Right forelimb (tissue), 1 donor: ENCODE measurements at places on chromosomes 16 and 17.

DNA sequence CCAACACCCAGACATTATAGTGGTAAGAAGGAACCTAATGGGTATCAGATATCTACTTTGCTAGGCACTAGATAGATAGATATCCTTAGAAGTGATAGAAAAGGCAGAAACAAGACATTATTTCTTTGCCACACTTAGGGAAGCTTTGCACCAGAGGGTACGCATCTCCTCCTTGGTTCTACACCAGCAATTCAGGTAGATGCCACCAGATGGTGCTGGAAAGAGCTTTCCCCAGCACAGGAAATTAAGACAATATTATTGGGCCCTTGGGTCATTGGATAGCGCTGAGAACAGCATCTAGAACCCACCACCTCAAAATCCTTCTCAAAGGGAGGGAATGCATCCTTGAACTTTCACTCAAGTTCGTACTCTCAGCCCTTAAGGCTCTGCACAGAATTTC lies 173.8 kb upstream of the CCL2 start:
- no peak for DNase-seq

- no peak for DNase-seq
Measured at GRCh38 chr17:82146663-82147654, 48.9 kb upstream of the FASN start.

GRCh38 chr16:89801800-89802199 lies 14.6 kb downstream of the FANCA start:
- DNase-seq, result no peak

DNA sequence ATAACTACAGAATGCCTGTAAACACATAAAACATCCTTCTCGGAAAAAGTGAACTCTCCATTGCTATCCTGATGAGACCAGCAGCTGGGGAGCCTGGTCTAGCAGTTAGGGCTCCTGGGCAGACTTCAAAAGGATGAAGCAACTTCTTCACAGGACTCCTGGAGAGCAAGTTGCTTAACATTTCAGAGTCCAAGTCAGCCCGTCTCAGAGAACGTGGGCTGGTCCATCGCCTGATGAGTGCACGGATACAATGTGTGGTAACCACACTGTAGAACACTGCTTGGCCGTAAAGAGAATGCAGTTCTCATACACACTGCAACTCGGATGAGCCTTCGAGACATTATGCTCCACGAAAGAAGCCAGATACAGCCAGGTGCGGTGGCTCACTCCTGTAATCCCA lies 52.7 kb downstream of the TMEM235 start:
- no peak for DNase-seq

GRCh38 chr17:45388604-45389325 lies 43.9 kb downstream of the ARHGAP27 start:
- DNase-seq, result no peak

DNA sequence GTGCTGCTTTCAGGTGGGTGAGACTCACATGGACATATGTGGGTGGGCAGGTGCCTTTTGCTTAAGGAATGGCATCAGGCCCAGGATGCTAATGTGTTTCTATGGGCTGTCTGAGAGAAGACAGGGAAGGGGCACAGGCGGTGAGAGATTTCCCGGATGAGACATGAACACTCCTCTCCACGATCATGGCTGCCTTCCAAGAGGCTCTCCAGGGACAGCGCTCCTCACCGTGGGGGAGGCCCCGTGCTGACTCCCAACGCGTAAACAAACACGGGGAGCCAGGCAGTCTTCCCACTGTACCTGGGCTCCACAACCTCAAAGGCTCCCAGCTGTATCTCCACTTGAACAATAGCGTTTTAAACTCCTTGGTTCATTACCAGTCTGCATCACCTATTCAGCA lies 42.8 kb downstream of the CDK5R1 start:
- DNase-seq, result no peak

DNA sequence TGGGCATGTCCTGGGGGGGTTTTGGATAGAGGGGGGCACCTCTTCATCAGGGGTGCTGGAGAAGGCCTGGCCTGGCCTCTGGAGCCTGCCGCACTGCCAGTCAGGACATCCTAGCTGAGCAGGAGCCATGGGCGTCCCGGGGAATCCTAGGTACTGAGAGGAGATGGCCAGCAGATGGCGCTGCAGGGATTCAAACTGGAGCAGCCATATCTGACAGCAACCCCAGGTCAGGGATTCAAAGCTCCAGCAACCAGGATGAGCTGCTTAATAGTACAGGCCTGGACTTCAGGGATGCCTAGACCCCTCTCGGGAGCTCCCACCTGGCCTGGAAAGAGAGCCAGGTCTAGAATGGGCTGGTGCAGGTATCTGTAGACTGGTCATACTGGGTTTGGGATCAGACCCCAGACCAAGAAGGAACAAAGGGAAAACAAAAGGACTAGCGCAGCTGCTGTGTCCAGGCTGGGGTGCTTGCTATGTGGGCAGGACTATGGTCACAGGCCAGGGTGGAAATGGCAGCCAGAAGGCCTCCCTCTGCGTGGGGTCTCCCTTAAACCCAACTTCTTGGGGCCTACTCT lies 306.9 kb upstream of the RBFOX1 start:
- DNase-seq, result peak; percentile 80

DNA sequence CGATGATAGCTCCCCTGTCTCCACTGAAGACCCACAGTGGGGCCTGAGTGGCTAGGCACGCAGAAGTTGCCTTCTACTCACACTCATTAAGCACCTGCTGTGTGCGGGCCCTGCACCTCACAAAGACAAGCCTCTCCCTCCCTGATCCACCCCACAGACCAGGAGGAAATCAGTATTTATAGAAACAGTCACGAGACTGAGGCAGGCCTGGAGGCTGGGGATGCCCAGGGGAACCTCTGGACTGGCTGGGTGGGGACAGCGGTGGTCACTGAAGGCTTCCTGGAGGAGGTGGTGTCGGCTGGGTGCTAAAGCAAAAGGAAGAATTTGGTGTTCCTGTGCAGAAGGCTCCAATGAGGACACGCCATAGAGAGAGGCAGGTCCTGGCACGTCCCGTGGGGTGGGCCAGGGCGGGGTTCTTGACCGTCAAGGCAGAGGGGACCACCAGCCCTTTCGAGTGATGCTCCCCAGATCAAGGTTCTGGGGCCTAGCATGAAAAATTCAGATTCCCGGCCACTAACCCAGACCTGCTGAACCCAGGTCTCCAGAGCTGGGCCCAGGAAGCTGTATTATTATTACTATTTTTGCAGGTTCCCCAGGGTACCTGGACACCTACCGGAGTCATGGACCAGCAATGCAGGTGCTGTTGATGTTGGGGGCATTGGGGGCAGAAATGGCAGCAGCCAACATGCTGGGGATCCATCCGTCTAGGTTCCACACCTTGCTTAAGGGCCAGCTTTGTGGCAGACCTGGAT lies 23.0 kb downstream of the PPL start:
- no peak for DNase-seq

- no peak for DNase-seq
Measured at GRCh38 chr17:76036497-76037261, 9.6 kb upstream of the EVPL start.

DNA sequence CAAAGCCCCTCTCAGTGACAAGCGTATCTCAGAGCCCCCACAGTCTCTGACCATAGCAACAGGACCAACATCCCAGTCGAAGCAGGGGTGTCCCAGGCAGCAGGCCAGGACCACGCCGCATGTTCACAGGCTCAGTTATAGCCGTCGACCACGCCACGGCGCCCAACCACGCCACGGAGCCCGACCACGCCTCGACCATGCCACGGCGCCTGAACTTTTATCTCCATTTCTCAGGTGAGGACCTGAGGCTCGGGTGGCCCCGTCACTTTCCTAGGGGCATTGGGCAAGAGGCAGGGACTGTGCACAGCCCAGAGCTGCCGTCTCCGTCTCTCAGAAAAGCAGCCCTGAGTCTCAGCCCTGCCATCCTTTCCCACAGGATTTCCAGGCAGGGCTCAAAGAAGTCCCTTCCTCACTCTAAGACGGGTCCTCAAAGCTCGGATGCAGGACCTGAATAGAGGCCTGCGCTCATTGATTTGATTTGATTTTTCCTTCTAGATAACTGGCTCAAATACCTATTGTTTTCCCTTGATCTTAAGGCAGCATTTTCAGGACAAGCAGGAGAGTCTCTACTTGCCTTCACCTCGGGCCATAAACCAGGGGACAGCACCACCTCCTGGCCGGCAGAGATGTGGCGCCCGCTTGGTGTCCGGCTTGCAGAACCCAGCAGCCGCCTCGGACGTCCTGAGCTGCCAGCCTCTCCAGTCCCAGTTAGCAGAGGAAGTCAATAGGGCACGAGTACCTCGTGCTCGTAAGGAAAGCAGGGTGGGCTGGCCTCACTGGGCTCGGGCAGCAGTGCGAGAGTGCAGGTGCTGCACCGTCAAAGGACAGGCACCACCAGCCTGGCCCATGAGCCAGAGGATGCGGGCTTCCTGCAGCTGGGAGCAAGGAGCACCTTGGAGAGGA lies 38.8 kb downstream of the C16orf95 start:
- peak; percentile 89 for DNase-seq

GRCh38 chr16:79805621-79806020 lies 205.1 kb upstream of the MAF start:
- no peak for DNase-seq

GRCh38 chr17:1562176-1562643 lies 382 bp downstream of the PITPNA start:
- DNase-seq, result no peak

- no peak for DNase-seq
Measured at GRCh38 chr16:19722269-19722952, 4.3 kb downstream of the IQCK start.

- DNase-seq, result no peak
Measured at GRCh38 chr17:72432143-72432621, 311.4 kb downstream of the SOX9 start.

DNA sequence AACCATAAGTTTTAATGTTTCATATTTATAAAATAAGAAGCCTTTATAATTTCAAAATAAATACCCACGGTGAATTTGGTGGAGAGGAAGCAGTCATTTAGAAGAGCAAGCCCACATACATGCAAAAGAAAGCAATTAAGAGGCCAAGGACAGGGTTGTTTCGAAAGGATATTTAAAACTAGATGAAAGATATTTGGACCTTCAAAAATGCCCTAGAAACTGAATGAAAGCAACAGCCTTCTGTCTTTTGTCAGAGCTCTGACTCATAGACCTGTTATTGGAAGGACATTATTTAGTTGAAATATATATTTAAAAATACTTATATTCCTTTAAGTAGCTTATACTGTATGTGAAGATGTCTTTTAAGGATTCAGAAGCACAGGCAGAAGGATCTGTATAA lies 8.6 kb upstream of the METTL9 start:
- DNase-seq, result no peak

DNA sequence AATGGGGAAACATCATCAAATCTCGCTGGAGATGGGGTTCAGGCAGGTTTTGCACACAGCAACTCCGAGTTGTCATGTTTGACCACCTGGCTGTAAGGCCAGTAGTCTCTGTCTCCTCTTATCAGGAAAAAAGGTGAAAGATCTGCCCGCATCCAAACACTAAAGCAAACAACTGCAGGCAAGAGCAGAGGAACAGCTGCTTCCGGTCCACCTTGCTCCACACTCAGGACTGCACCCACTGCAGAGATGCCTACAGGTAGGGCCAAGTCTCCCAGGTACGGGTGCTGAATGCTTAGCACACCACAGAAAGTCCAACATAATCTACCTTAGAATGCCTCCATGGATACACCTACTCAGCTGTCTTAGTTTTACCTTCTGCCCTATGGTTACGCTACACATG lies 7.3 kb downstream of the TEX2 start:
- no peak for DNase-seq

DNA sequence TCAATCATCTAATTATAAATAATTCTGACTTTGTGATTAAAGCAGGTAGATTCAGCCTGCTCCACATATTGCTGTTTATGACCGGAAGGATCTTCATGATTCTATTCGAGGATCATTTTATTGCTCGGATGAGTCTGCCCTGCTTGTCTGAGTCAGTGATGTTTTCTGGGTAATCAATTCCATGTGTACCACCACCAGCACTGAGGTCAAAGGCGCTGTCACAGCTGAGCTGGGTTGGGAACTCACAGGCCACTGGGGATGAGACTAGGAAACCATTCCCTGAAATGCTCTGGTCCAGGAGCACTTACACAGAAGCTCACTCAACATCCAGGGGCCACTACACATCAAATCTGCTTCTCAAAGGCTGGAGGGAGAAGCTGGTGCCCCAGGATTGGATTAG lies 30.4 kb upstream of the ERN1 start:
- no peak for DNase-seq

GRCh38 chr17:32960815-32961214 lies 30.8 kb upstream of the SPACA3 start:
- DNase-seq, result no peak

- DNase-seq, result no peak
Measured at GRCh38 chr17:48144976-48145798, 37.6 kb downstream of the SNX11 start.

DNA sequence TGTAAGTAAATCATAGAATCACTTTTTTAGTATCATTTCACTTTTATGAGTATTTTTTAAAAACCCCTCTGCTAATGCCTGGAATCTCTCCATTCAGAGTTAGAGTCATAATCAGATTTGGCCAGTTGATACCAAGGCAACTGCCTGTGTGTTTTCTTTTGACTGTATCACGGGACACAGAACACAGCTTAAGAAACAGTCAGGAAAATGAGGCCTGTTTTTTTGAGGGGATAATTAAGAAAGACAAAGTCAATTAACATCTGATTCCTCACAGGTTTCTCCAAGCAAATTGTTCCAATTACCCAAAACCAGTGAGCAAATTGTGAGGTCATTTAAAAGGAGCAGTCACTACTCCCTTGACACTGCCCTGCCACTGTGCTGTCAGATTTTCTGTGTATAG lies 944.5 kb upstream of the SOX9 start:
- DNase-seq, result no peak

GRCh38 chr17:76005263-76006149 lies 4.9 kb downstream of the CDK3 start:
- peak; percentile 86 for DNase-seq

DNA sequence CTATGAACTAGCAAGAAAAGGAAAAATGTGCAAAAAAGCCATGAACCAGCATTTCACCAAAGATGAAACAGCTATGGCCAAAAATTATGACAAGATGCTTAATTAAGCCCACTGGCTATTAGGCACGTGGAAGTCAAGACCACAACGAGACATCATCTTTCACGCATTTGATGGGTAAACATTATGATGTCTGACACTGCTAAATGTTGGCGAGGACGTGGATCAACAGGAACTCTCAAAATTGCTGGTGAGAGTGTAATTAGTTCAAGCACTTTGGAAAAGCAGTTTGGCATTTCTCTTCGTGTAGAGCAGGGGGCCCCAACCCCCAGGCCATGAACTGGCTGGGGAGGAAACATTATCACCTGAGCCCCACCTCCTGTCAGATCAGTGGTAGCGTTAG lies 39.6 kb upstream of the ADGRG1 start:
- DNase-seq, result no peak

- DNase-seq, result no peak
Measured at GRCh38 chr16:11372829-11373306, 27.6 kb downstream of the RMI2 start.
